ENCODE measurements at places on chromosomes 4 and X. TPM values are rescaled to one million over a fixed set of nuclear protein-coding genes. Genes with fewer than 3 reads are reported as not detected.

DNA sequence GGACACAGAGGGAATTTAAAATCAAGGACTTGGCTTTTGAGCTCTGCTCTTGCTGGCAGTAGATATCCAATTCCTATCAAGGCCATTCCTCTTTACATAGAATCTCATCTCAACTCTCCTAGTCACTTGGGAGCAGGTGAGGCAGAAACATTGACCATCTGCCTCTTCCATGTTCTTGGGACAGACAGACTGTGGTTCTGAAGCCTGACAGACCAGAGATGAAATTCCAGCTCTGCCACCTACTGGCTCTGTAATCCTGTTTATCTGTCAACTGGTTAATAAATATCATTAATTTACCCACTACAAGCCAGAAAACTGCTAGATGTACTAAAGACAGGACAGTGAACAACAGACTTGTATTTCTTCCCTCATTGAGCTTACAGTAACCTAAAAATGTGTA is 300.8 kb downstream of the ADGRL3 start:
- no peak for DNase-seq

GRCh38 chr4:7094916-7095315 is 27.1 kb upstream of the GRPEL1 start:
- DNase-seq, result no peak

GRCh38 chr4:88599298-88599697 is 7.0 kb downstream of the HERC3 start:
- no peak for DNase-seq

GRCh38 chrX:100081503-100081902 is 328.6 kb downstream of the PCDH19 start:
- DNase-seq, result no peak

DNA sequence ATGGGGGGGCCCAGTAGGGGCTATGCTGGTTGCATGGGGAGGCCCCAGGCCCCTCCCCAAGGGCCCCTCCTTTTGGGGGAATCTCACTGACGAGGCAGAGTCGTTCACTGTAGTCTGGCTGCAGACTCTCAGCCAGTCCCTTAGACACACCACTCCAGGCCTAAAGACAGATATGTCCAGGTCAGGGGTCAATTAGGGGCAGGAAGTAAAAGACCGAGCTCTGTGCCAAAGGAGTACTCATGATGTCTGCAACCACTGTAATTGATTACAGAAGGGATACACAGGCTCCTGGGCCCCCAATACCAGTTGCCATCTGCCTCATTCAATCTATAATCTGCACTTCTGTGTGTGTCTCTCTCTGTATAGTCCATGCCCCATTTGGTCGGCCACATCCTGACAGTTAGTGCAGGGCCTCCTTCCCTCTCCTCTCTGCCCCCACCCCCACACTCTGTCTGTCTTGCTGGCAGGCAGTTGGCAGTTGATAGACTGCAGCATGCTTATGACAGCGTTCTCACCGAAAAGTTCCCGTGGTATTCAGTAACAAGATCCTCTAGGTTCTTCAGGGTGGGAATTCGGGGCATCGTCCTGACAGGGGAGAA is 1.3 kb upstream of the CXorf65 start:
- DNase-seq, result no peak

- DNase-seq, result no peak
Observed at GRCh38 chr4:153438916-153439756, 27.0 kb upstream of the TMEM131L start.

Gene ARSD
- 14.0 TPM for total RNA-seq

Gene MAGEA12
- total RNA-seq, result not detected

Gene CLDN24
- not detected for total RNA-seq

Measured in vagina (tissue), 2 donors.